ENCODE measurements at places on chromosomes 6 and 20.

GRCh38 chr6:23176471-23176870 is 607.1 kb downstream of the HDGFL1 start:
- DNase-seq = no peak

DNA sequence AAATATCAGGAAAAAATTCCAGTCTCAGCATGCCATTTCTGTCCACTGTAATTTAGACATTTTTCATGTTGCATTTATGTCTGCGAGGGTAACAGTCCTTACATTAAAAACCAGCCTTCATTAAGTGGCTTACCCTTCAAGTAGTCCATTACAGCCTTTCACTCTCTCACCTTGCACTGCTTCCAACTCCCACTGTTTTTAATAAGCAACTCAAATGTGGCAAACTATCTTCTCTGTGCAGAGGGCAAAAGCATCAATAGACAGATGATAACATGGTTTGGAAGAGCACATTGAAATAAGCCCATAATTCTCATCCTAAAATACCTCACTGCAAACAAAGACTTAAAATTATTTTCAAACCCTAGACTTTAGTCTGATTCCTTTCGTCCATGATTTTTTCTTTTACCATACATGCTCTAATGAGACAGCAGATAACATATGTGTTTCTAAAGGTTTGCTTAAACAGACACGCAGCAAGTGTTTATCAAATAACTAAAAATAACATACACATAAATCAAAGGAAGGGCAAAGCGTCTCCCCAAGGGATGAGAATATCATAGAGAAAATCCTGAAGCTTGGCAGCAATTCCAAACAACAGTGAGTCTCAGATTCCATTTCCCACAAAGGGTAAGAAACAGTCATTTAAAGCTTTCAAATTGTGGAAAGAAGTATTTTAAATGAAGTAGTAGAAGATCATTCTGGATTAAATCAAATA is 130.4 kb downstream of the PTPRK start:
- DNase-seq = no peak

DNA sequence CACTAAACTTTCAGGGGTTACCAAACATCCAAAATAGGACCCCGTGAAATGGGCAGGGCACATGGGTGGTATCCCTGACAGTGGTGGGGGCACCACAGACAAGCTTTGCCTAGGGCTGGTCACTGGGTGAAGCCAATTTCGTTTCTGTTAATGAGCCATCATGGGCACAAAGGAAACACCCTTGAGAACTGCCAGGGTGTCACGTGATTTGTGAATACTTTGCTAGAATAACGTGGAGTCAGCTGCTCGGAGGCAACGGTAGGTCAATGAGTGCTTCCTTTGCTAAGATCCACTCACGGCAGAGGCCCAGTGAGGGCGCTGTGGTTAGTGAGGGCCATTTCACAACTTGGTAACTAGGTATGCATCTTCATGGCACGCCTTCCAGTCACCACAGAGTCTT is 87.7 kb upstream of the AGPAT4 start:
- no peak for DNase-seq

GRCh38 chr6:22888163-22888752 is 318.9 kb downstream of the HDGFL1 start:
- no peak for DNase-seq

DNA sequence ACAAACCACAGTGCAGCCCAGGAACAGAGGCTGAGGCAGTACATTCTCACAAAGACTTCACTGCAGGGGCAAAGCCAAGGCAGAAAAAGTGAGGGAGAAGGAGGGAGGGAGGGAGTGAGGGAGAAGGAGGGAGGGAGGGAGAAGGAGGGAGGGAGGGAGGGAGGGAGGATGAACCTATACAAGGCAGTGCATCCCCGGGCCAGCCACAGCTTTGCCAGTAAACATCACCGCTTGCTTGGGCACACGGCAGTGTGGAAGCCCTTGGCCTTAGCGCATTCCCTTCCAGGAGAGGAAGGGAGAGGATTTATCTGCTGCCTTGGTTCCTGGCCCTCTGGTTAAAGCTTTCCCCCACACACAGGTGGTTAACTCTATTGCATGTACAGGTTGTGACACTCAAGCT is 234.0 kb downstream of the PTPRT start:
- no peak for DNase-seq

DNA sequence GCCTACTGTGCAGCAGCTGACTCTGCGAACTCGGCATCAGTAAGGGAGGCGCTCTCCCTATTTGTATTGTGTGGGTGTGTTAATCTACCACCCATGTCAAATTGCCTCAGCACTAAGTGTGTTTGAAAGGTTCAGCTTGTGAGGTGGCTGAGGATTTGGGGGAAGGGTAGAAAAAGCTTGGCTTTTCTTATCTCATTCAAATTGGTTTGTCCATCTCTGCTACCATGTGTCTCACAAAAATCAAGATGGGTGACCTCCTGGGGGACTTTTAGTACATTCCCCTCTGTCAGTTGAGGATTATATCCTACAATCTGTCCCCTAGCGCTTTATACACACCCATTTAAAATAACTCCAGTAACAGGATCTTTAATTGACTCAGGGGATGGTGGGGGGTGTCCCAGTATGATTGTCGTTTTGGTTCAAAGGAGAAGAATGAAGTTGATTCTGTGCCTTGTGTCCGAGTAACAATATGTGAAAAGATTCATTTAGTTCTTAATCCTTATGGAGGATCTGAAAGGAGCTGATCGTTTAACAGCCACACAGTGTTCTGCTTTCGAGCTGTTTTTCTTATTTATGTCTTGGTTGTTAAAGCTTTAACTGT is 609.6 kb downstream of the PKHD1 start:
- no peak for DNase-seq

Data from amniotic stem cell (primary cell).